ENCODE measurements at places on chromosomes 5 and 9.

GRCh38 chr5:30357371-30357770 is 836.1 kb upstream of the CDH6 start:
- no peak for DNase-seq

GRCh38 chr9:130235558-130236435 is 29.8 kb upstream of the HMCN2 start:
- DNase-seq = peak; percentile 62

DNA sequence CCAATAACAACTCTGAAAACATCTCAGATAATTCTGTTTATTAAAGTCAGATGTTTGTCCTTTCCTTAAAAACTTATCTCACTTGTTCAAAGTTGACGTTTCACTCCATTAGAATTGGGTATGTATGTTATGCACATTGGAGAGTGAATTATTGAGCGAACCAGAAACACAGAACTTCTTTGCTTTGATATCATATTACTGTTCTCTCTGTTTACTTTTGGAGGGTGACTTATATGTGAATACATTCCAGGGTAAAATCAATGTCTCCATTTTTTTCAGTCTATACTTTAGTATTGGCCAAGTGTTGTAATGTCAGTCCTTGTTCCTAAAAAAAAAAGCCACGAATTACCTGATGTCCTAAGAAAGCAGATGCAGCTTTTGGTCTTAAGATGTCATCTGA is 307.4 kb downstream of the CSNK1G3 start:
- DNase-seq = no peak

DNA sequence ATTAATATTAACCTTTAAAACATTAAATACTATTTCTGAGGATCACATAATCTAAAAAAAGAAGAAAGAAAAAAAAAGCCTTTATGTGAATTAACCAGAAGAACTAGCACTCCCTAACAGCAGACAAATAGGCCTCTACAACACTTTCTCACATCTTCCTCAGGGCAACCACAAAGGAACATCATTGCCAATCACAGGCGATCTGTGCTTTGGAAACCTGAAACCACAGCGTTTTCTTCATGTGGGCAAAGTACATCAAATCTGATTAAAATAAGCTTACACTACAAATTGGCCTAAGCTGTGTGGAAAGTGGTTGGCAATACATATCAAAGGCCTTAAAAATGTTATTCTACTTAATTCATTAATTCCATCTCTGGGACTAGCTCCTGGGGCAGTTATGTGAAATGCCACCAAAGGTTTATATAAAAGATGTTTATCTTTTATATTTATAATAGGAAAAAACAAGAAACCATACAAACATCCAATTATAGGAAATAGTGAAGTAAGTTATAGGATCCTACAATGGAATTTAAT is 184.8 kb upstream of the TBCA start:
- no peak for DNase-seq

GRCh38 chr5:163642904-163643303 is 137.5 kb downstream of the MAT2B start:
- no peak for DNase-seq

DNA sequence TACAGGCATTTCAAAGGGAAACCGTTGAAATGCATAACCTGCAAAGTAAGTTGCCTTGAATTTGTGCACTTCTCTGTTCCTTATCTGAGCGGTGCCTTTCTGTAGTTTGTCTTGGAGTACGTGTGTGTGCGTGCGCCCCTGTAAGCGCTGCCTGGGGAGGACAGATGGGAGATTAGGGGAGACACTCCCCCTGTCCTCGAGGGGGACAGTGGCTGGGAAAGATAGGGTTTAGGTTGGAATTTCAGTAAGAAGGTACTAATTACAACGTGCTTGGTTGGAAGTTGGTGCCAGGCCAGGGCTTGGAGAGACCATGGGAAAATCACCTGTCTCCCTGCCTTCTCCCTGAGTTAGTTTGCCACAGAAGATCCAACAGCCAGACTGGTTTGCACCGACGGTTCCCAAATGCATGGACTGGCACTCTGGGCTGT is 73.2 kb downstream of the PIK3R1 start:
- DNase-seq = no peak

GRCh38 chr9:8651846-8652215 is 852.3 kb upstream of the DMAC1 start:
- no peak for DNase-seq

DNA sequence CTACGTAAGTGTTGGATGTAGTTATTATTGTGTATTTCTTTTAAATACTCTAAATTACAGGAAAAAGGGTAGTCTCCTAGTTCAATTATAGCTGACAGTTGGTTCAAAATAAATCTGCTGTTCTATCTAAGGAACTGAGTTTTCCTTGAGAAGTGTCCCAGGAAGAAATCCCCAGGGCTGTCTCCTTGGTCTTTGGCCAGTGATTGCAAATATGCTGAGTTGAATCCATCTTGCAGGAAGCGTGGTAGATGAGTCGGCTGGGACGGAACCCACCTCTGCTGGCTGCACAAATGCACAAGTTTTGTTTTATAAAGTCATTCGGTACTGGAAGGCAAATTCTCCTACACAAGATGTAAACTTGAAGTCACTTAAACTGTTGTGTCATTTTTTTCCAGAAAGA is 30.2 kb upstream of the HOMER1 start:
- DNase-seq = no peak

Data from activated CD4-positive, alpha-beta T cell treated with anti-CD3 and anti-CD28 coated beads, Interleukin-2, amount 50 U/mL, for 4 hours (primary cell).